T-helper 17 cell (primary cell): ENCODE measurements at places on chromosomes 6 and 20. TPM values are rescaled to one million over a fixed set of nuclear protein-coding genes. Genes with fewer than 3 reads are reported as not detected.

TREM1 gene
- total RNA-seq = 17.6 TPM

HFE gene
- 2.4 TPM for total RNA-seq

DNA sequence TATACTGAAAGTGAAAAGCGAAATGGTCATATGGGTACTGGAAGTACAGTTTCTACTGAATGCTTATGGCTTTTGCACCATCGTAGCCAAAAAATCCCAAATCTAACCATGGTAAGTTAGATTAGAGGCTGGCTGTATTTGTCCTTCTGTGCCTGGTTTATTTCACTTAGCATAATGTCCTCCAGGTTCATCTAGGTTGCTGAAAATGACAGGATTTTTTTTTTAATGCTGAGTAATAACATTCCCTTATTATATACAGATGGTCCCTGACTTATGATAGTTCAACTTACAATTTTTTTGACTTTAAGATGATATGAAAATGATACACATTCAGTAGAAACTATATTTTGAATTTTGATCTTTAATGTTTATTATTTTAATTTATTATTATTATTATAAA, 7.6 kb downstream of the MYCT1 start:
- no peak for DNase-seq

IBTK gene
- total RNA-seq = 22.2 TPM

GRCh38 chr6:14178083-14178445, 60.5 kb downstream of the CD83 start:
- DNase-seq = no peak

METTL24 gene
- total RNA-seq = not detected

KCNK17 gene
- 0.26 TPM for total RNA-seq

GRCh38 chr6:39366931-39367618, 44.6 kb upstream of the KCNK16 start:
- DNase-seq = no peak

THBS2 gene
- not detected for total RNA-seq

GRCh38 chr6:139919107-139920026, 544.9 kb upstream of the CITED2 start:
- DNase-seq = no peak

DNA sequence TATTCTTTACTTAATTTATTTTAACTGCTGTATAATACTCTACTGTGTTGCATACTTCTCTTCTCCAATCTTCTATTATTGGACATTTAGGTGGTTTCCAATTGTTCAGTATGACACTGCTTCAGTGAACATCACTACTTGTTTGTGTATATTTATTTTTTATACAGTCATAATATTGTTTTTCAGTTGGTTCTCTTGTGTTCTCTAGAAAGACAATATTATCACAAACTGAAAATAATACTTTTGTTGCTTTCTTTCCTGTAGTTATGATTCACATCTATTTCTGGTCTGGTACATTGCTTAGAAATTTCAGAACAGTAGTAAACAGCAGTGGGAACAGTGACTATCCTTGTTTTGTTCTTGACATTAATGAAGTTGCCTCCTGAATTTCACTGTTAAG, 62.8 kb upstream of the GTSF1L start:
- no peak for DNase-seq

CYB5R4 gene
- 21.8 TPM for total RNA-seq

SEL1L2 gene
- not detected for total RNA-seq

- DNase-seq = peak; percentile 58
Observed at GRCh38 chr6:150866147-150866990, 867 bp downstream of the MTHFD1L start.

- no peak for DNase-seq
Observed at GRCh38 chr6:37856285-37856684, 36.8 kb downstream of the ZFAND3 start.

DNA sequence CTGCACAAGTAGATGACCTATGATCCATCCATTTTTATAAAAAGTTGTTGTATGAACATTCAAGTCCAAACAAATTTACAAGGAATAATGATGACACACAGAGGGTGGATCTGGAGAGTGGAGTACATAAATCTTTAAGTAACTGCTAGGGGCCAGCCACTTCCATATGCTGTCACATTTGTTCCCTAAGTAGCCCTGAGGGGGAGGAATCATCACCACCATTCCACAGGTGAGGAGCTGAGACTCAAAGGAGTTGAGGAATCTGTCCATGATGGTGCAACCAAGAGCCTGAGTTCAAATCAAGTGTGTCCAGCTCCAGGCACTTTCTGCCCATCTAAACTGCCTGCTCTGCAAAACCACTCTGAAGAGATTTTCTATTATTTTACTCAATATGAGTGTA, 132.1 kb downstream of the AIG1 start:
- DNase-seq = no peak

UST gene
- total RNA-seq = 7.3 TPM

GRCh38 chr6:31400467-31401289, 2.7 kb upstream of the MICA start:
- DNase-seq = peak; percentile 41

DNA sequence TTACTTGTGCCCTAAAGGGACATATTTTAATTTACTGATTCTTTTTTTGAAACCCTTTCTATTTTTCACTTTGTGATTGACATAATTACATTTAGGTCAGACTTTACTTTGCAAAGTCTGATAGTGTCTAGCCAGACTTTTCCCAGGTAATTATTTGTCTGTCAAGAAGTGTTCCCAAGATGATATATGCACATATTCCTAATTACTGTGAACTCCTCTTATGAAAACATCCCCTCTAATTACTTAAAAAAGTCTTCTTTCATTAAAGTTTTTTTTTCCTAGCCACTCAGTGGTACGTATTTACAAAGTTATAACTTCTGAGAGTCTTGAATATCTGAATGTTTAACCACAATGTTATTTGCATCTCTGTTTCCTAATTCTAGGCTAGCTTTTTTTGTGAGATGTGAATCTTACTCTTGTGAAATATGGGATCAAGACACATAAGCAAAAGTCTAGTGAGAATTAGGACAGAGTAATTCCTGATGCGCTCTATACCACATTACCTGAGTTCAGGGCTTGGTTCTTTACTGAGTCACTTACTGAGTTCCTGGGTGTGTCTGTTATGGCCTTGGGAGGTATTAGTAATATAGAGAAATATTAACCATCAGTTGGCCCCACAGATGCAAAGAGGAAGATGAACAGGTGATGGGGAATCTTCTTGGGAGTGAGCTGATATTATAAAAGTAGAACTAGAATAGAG, 27.9 kb downstream of the FAM83B start:
- DNase-seq = no peak

WFDC5 gene
- total RNA-seq = not detected

FAM83C gene
- total RNA-seq = not detected

- no peak for DNase-seq
Observed at GRCh38 chr6:78492351-78493017, 374.9 kb upstream of the IRAK1BP1 start.

GRCh38 chr20:63333241-63333836, 27.8 kb downstream of the CHRNA4 start:
- DNase-seq = no peak

AVP gene
- total RNA-seq = not detected

ZBP1 gene
- total RNA-seq = 38.6 TPM

OLIG3 gene
- 0.12 TPM for total RNA-seq

SLC17A3 gene
- total RNA-seq = 1.3 TPM

SULF2 gene
- total RNA-seq = 4.2 TPM

DNA sequence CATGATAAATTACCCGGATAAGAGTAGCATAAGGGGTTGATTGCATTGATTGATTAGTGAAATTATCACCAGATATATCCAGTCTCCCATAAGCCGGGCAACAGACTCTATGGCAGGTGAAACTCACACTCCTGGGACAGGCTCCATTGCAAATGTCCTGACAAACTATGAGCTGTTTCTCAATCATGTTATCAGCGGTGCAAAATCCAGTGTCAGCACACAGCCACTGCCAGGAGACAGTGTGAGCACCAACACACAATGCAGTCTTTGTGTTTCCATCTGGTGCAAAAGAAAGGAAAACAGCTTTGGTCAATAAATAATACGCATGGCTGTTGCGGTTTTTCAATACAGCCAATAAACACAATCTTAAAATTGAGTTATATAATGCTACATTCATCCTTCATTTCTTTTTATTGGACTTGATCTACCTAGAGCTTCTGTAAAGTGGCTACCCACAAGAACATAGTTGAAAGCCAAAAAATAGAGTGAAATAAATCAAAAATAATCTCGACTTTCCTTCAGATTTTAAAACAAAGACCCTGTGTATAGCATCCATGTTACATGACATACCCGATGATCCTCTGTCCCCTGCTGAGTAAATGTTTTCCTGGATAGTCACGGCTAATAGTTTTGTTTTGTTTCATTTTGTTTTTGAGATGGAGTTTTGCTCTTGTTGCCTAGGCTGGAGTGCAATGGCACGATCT, 64.3 kb upstream of the AFDN start:
- DNase-seq = no peak

DNA sequence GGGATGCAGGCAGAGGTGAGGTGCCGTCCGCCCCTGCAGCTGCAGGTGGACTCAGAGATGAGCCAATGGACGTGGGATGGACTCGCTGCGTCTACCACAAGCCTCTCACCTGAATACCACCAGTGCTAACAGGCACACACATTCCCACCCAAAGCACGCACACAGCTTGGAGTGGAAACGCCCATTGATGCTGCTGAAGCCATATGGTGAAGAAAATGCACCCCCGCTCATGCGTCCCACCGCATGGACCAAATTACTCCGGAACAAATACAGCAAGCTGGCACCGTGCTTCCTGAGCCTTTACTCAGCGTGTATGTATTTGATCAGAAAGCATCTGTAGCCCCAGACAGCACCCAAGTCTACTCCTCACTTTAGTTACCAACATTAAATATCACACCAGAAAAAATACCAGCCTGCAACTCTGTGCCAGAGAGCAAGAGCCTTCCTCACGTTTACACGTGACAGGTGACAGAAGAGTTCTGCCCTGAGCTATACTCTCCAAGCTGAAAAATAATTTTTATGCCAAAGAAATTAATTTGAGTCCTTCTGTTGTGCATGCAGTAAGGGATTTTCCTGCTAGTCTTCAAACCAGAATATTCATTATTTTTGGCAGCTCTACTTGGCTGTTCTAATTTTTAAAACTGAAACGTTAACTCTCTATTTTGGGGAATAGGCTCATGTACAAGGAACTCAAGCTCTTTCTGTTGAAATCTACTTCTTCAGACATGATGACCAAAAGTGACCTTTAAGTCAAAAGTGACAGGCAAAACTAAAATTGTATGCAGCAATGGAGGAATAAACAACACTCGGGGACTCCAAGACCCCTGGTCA, 58.2 kb upstream of the SYNDIG1 start:
- DNase-seq = no peak

TRIM31 gene
- total RNA-seq = not detected

DNA sequence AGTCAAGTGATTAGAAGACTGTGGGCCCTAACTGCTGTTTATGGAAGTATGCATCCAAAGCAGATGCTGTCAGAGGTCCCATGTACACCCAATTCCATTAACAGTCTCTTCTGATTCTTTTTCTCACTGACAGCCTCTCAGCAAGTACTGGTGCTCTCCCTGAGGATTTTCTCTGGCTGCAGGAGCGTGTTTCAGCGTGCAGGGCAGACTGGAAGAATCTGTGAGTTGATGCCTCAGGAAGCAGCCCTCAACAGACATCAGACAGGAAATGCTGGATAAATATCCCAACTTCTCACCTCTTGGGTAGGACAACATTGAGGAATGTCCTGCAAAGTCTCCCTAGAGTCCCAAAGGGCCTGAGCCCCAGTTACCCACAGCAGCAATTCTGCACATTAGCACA, 40.8 kb downstream of the ANKEF1 start:
- no peak for DNase-seq

DNA sequence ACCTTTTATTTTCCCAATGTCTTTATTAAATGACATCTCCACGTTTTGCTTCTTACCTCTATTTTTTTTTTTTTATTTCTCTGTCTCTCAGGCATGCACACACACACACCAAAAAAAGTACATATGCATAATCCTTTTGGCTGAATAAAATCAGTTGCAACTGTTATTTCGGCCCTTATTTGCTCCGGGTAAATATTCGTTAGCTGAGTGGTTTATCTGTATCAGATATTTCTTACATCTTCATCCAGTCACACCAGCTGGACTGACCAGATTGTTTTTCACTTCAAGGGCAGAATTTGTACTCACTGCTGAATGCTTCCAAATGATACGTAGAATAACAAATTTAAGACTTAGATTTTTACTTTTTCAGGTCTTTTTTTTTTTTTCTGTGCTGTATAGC, 45.5 kb downstream of the PTPN1 start:
- DNase-seq = no peak

POM121L2 gene
- total RNA-seq = not detected

C20orf204 gene
- 10.4 TPM for total RNA-seq

PEDS1 gene
- 22.6 TPM for total RNA-seq

DNA sequence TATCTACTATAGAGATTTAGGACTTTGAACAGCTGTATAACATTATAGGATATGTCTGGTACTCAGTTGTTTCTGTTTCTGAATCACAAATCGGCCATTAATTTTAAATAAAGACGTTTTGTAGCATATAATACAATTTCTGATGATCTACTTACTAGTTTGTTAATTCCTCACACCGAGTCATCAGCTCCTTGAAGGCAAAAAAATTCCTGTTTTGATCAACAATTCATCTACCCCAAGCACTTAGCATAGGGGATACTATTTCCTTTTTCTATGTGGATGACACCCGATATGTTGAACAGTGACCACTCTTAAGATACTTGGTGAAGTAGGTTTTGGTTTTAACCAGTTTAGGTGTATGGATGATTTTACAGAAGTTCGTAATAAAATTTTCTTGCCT, 107.3 kb downstream of the NCOA3 start:
- DNase-seq = no peak

GRCh38 chr6:146871611-146872425, 273.0 kb downstream of the ADGB start:
- no peak for DNase-seq

- no peak for DNase-seq
Observed at GRCh38 chr6:124158024-124158423, 354.4 kb downstream of the NKAIN2 start.

DNA sequence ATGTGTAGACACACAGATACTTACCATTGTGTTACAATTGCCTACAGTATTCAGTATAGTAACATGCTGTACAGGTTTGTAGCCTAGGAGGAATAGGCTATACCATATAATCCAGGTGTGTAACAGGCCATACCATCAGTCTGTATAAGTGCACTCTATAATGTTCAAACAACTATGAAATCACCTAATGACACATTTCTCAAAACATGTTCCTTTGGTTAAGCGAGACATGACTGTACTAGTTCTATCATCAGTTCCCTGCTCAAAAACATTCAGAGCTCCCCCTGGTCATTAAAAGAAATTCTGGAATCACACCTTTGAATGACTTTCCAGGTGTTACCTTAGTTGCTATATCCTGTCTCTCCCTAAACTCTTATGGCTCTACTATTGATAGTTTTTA, 70.4 kb upstream of the SLC2A12 start:
- no peak for DNase-seq

ZDHHC14 gene
- total RNA-seq = 3.6 TPM
